ENCODE measurements at places on chromosomes 6 and 20. TPM values are rescaled to one million over a fixed set of nuclear protein-coding genes. Genes with fewer than 3 reads are reported as not detected.

The MAS1L gene
- total RNA-seq, result not detected

The NFATC2 gene
- total RNA-seq, result under 0.01 TPM

The MUC21 gene
- total RNA-seq, result not detected

The SMLR1 gene
- not detected for total RNA-seq

The PDRG1 gene
- 8.4 TPM for total RNA-seq

The AGPAT1 gene
- 30.8 TPM for total RNA-seq

The MPIG6B gene
- total RNA-seq, result not detected

The HBS1L gene
- total RNA-seq, result 115 TPM

The BMP5 gene
- not detected for total RNA-seq

The KHDRBS2 gene
- not detected for total RNA-seq

The EYA2 gene
- total RNA-seq, result not detected

The NOX3 gene
- not detected for total RNA-seq

The CAPN11 gene
- total RNA-seq, result not detected

The ERVFRD-1 gene
- not detected for total RNA-seq

The KCNG1 gene
- total RNA-seq, result 0.69 TPM

The GINS1 gene
- 25.4 TPM for total RNA-seq

The PARD6B gene
- total RNA-seq, result 31.3 TPM

The KCNK15 gene
- 4.6 TPM for total RNA-seq

The BPIFA1 gene
- total RNA-seq, result not detected

The C20orf202 gene
- total RNA-seq, result not detected

The RHAG gene
- total RNA-seq, result not detected

The TREML2 gene
- not detected for total RNA-seq

The SLC22A16 gene
- total RNA-seq, result not detected

The MRAP2 gene
- total RNA-seq, result 1.7 TPM

The SNAP91 gene
- 0.10 TPM for total RNA-seq

The GSTA1 gene
- 0.15 TPM for total RNA-seq

The C20orf204 gene
- 0.45 TPM for total RNA-seq

The COL20A1 gene
- not detected for total RNA-seq

The MANEA gene
- 16.3 TPM for total RNA-seq

The TMC2 gene
- not detected for total RNA-seq

The WFDC5 gene
- not detected for total RNA-seq

The GPR63 gene
- 1.2 TPM for total RNA-seq

The PRRT1 gene
- not detected for total RNA-seq

The DNMT3B gene
- 13.5 TPM for total RNA-seq

The LGSN gene
- 0.10 TPM for total RNA-seq

The TAPBP gene
- 114 TPM for total RNA-seq

The NKX2-4 gene
- total RNA-seq, result not detected

The C6orf62 gene
- total RNA-seq, result 116 TPM

The LINC00237 gene
- not detected for total RNA-seq

All from renal cortical epithelial cell (primary cell).